ENCODE measurements at places on chromosomes 3 and 15. TPM values are rescaled to one million over a fixed set of nuclear protein-coding genes. Genes with fewer than 3 reads are reported as not detected.

The ACSBG1 gene
- 0.35 TPM for total RNA-seq

The PYGO1 gene
- total RNA-seq, result 6.8 TPM

The NOX5 gene
- not detected for total RNA-seq

The PGBD4 gene
- 2.6 TPM for total RNA-seq

The ZNF717 gene
- total RNA-seq, result 9.4 TPM

The PAK2 gene
- 93.2 TPM for total RNA-seq

The CCDC39 gene
- total RNA-seq, result not detected

DNA sequence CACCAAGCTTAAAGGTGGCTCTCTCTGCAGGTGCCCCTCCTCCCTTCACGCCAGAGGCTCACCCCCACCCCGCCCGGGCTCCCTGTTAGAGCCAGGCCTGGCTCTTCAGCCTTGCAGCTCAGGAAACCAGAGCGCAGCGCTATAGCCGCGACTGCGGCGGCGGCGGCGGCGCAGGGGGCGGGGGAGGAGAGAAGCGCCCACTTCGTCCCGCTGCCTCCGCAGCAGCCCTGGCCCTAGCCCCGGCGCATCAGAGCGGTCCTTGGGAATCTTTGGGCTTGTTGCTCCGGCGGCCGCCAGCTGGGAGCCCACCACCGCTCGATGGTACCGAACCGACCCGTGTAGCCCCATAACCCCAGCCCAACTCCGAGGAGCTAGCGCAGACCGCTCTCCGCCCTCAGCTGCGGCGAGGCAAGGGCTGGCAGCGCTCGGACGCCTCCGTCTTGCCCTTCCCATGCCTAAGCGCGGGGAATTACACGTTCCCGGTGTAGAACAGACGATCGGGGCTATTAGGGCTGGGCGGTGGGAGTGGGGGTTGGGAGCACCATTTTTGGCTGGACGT, 1.2 kb downstream of the RASGRF1 start:
- H3K27ac ChIP-seq, result no peak overlapping the region
- peaks cover 5% of the 10 kb centered on the region for H3K4me1 ChIP-seq
- no peaks in the 10 kb centered on the region for H3K36me3 ChIP-seq
- DNase-seq, result no peak
- peaks cover 96% of the 10 kb centered on the region for H3K27me3 ChIP-seq

DNA sequence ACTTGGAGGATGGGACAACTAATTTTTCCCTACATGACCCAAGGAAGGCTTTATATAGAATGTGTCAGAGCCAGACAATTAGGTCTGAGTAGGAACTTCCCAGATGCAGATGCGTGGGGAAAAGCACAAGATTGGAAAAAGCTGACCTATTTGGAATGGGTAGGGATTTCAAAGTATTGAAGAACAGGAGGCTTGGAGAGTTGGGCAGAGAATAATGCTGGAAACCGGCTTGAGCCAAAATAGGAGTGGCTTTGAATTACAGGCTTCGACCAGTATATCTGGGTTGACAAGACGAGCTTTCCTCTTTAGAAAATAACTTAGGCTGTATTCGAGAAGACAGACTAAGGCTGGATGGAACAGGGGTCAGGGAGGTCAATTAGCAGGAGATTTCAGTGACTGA, 181.1 kb downstream of the GBE1 start:
- H3K36me3 ChIP-seq, result no peaks in the 10 kb centered on the region
- no peak overlapping the region for H3K4me3 ChIP-seq
- no peak for DNase-seq
- H3K27me3 ChIP-seq, result no peaks in the 10 kb centered on the region
- no peak overlapping the region for H3K27ac ChIP-seq

- no peaks in the 10 kb centered on the region for H3K27me3 ChIP-seq
- no peak overlapping the region for H3K4me3 ChIP-seq
- H3K36me3 ChIP-seq, result no peaks in the 10 kb centered on the region
- no peaks in the 10 kb centered on the region for H3K4me1 ChIP-seq
These were observed 271.4 kb upstream of the PPP2R3A start for GRCh38 chr3:135694142-135694541.

DNA sequence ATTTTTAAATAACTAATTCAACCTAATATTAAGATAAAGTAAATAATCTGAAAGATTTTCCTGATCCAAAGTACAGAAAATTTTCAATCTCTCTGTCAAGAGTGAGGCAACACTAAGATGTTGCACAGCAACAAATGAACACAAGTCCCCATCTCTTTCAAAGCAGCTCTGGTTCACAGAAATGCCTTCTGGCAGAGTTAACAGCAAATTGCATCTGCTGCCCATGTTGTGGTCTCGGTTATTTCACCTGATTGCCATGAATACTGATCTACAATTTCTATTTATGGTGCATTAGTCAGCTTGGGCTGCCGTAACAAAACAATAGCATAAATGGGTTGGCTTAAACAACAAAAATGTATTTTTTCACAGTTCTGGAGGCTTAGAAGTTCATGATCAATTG, 167.3 kb downstream of the BCHE start:
- no peak overlapping the region for H3K27ac ChIP-seq
- DNase-seq, result no peak
- H3K4me1 ChIP-seq, result no peaks in the 10 kb centered on the region
- no peak overlapping the region for H3K4me3 ChIP-seq
- no peaks in the 10 kb centered on the region for H3K27me3 ChIP-seq
- H3K36me3 ChIP-seq, result no peaks in the 10 kb centered on the region

- H3K36me3 ChIP-seq, result no peaks in the 10 kb centered on the region
- no peak overlapping the region for H3K4me3 ChIP-seq
- no peak for DNase-seq
- no peaks in the 10 kb centered on the region for H3K4me1 ChIP-seq
- peaks cover 4% of the 10 kb centered on the region for H3K27me3 ChIP-seq
- H3K27ac ChIP-seq, result no peak overlapping the region
These were observed 260.4 kb upstream of the SLCO3A1 start for GRCh38 chr15:91593067-91593466.

DNA sequence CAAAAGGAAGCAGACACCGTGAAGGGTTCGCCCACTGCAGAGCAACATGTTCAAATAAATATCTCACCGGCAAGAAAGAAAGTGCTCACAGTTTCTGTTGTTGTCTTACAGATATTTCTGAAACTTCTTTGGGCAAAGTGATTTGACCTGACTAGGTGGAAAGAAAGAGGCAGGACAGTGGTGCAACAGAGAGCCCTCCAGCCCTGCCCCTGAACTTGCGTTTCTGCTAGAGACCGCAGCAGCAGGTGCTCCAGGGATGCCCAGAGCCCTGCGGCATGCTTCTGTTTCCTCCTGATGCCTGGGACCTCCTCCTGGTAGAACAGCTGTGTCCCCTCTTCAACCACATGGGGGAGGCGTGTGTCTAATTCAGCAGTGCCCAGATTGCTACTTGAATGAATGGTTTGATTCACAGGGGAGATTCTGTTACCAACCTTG, 123.4 kb downstream of the ATP10A start:
- no peak overlapping the region for H3K4me3 ChIP-seq
- no peaks in the 10 kb centered on the region for H3K4me1 ChIP-seq
- no peak for DNase-seq
- no peaks in the 10 kb centered on the region for H3K36me3 ChIP-seq

DNA sequence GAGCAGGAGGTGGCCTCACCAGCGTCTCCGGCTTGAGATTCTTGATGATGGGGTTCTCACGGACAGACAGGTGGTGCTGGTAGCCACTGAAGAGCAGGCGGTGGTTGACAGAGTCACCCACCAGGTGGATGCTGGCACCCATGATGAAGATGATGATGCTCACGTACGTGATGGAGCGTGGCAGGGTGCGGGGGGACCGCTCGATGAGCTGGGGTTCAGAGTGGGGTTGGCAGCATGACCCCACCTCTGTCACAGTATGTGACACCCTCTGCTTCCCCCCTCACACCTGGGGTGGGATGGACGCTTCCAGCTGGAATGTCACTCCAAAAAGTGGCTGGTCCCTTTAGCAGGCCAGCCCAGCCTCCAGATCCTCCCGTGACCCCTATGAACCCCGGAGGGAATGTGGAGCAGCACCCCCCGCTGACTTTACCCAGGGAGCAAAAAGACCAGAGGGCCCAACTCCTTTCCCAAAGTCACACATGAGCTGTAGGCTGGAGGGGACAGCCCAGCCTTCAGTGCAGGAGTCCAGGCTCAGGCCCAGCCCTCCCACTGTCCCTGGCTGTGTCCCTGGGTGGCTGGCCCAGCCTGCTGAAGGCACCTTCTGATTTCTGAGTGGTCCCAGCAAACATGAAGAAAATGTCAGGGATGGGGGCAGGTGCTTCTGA, 6.7 kb upstream of the CALML4 start:
- no peaks in the 10 kb centered on the region for H3K27me3 ChIP-seq
- H3K36me3 ChIP-seq, result peaks cover 4% of the 10 kb centered on the region
- DNase-seq, result no peak
